GM10248 (cell line): ENCODE measurements at places on chromosomes 3 and 15.
A peak's percentile ranks its signal among the peaks of the same experiment; 100 is the strongest.

GRCh38 chr3:29416514-29416913 lies 135.6 kb downstream of the RBMS3 start:
- no peak for DNase-seq

DNA sequence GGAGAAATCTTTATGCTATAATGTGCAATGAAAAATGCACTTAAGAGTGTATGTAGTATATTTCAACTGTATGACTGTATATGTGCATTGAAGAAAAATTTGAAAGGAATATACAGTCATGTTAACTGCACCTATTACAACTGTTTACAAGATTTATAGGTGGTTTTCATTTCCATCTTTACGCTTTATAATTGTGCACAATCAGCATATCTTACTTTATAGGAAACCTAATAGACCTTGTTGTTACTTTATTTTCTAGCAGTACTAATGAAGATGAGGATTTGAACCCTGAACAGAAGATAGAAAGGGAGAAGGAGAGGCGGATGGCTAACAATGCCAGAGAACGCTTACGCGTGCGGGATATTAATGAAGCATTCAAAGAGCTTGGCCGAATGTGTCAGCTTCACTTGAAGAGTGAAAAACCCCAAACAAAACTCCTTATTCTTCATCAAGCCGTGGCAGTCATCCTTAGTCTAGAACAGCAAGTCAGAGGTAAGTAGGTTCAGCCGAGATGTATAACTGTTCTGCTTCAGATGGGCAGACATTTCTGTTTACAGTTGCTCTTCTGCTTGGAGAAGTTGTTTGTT lies 103.4 kb upstream of the CGNL1 start:
- DNase-seq: no peak

DNA sequence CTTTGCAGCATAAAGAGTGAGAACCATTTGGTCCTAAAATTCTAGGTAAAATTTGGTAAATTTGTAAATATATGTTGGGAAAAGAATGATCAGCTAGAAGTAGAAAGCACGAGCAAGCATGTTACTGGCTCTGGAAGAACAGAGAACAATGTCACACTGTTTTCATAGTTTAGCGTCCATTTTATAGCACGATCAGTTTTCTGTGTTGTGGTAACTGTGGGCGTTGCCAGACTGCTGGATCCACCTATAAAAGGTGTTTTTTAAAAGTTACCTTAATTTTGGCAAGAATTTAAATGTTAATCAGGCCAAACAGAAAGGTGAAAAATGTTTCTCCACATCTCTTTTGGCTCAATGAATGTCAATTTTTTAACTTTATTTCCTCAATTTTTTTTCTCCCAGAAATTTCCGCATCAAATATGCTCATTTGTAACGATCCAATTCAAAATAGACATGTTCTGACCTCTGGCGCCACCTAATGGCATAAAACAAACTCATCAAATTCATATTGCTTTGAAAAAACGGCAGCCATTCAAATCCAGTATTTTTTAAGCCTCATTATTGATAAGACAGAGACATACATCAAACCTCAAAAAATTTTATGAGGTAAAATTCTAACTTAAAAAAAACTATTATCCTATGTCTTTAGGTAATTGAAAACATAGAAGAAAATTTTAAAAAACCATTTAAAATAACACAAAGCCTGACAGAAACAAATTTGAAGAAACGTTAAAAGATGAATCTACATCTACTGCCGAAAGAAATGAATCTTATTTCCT lies 5.5 kb upstream of the GP5 start:
- DNase-seq: no peak

DNA sequence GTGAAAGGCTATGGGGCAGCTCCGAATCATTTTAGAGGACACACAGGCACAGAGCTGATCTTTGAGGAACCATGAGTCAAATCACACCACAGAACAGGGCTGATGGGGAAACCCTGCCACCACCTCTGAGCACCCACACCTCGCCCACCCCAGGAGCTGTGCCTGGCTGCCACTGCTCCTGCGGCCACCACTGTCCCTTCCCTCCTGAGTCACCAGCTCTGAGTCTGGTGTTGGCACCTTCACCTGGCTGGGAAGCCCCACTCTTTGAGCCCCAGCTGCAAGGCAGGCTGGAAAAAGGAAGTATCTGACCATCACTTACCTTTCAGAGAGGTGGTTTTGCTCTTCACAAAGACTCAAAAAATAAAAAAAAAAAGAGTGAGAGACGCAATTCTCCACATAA lies 63.6 kb upstream of the MEF2A start:
- peak; percentile 83 for DNase-seq

- DNase-seq: no peak
These were observed 190.3 kb downstream of the MCTP2 start for GRCh38 chr15:94421706-94422105.

DNA sequence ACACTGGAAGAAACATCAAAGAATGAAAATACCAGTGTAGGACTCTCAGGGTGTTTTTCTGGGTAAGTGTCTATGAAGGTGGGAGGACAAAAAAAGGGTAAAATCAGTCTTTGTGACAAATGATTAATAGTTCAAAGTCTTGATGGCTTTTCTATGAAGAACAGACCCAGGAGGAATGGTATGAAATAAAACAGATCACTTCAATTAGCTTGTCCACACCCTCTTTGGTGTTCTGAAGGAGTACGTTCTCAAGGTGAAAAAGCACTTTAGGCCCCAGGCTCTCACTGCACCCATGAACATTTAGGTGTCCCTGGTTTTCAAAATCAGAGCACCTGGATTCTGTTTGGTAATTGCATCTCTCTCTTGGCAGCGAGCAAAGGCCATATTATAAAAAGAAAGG lies 383.6 kb upstream of the NR2F2 start:
- no peak for DNase-seq

GRCh38 chr3:25849641-25850385 lies 59.9 kb downstream of the OXSM start:
- no peak for DNase-seq
